ENCODE measurements at places on chromosomes 1 and 21. TPM values are rescaled to one million over a fixed set of nuclear protein-coding genes. Genes with fewer than 3 reads are reported as not detected.

ACTN2 gene
- total RNA-seq = 1,943 TPM

HSPB7 gene
- 3,577 TPM for total RNA-seq

DMRTA2 gene
- total RNA-seq = not detected

FMO3 gene
- 1.2 TPM for total RNA-seq

TTC22 gene
- total RNA-seq = not detected

KLHDC8A gene
- 0.24 TPM for total RNA-seq

MMP23B gene
- total RNA-seq = 25.1 TPM

GSTM2 gene
- total RNA-seq = 70.8 TPM

CDCP2 gene
- not detected for total RNA-seq

OPRD1 gene
- total RNA-seq = not detected

NOL9 gene
- 10.9 TPM for total RNA-seq

LCA5L gene
- 0.83 TPM for total RNA-seq

C4BPA gene
- total RNA-seq = 0.08 TPM

WDR3 gene
- total RNA-seq = 12.3 TPM

ZYG11A gene
- total RNA-seq = not detected

DNA sequence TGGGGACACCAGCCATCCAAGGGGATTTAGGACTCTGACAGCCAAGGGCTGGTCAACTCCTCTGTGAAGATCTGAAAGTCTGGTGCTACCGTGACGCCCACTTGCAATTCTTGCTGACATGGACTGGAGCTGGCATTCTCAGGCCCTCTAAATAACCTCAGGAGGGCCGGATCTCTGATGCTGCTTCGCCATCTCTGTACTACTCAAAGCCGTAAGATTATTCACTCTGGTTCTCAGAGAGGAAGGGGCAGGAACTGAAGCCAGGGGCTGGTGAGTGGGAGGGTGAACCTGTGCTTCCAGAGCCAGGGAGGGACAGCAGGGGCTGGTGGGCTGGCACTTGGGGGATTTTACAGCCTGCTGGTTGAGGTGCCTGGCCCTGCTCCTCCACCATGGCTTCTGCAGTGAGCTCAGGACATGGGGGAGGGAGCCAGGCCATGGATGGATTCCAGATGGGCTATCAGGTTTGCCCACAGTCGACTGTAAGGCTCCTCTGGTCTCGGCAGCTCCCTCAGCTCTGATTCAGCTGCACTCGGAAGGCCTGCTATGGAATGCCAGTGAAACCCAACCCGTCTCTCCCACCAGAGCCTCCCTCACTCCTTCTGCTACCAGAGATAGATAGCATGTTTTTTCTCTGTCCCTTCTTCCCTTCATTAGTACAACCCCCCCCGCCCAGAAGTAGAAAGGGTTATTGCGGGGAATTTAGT is 84.5 kb downstream of the PLXNA2 start:
- DNase-seq = no peak

DNA sequence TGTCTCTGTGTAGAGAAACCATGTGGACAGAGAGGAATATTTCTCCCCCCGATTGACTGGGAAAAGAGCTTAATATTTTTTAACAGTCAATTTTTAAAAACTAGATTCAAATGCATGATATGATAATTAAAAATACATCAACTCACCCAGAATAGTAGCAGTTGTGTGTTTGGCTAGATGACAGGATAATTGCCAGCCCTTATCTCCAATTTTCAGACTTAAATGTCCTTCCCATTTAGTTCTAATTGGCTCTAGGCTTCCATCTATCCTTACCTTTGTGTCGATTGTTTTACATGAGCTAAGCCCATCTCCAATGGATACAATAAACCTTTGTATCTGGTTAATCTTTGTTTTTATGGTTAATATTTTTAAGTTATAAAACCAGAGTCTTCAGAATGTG is 23.9 kb upstream of the KIAA0040 start:
- no peak for DNase-seq

- peak; percentile 68 for DNase-seq
These were observed 58.4 kb upstream of the CACNA1E start for GRCh38 chr1:181424786-181425403.

DNA sequence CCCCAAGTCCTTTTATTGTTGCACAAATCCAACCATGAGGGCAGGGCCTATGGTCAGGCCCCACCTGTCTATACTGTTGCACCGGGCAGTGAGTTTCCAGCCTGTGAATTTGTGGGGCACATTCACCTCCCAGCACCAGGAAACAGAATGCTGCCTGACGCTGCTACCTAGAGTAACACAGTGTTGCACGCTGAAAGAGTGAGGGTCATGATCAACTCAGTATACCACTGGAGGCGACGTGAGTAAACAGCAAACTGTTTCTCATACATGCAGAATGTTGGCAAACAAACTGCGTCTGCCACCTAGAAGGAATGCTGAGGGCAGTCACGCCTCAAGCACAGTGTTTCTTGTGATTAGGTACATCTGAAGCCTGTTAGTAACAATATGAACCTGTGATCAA is 13.4 kb upstream of the LRRC47 start:
- DNase-seq = no peak

GRCh38 chr1:2584686-2585317 is 1.8 kb upstream of the PRXL2B start:
- no peak for DNase-seq

GRCh38 chr1:231036416-231036815 is 3.6 kb downstream of the FAM89A start:
- no peak for DNase-seq

GRCh38 chr1:212595229-212595628 is 13.3 kb upstream of the ATF3 start:
- no peak for DNase-seq

- no peak for DNase-seq
These were observed 209.2 kb downstream of the KCTD3 start for GRCh38 chr1:215776336-215776735.

DNA sequence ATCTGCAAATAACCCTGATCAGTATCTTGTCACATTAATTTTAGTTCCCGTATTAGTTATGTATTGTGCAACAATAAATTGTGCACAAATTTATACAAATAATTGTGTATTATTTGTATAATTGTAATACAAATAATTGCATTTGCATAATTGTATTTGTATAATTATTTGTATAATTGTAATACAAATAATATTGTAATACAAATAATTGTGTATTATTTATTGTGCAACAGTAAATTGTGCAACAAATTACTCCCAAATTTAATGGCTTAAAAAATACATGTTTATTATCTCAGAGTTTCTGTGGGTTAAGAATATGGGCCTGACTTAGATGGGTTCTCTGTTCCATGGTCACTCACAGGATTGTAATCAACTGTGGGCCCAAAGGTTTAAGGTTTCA is 86.2 kb upstream of the SAMSN1 start:
- no peak for DNase-seq

GRCh38 chr1:6317098-6317760 is 56.3 kb upstream of the GPR153 start:
- no peak for DNase-seq

DNA sequence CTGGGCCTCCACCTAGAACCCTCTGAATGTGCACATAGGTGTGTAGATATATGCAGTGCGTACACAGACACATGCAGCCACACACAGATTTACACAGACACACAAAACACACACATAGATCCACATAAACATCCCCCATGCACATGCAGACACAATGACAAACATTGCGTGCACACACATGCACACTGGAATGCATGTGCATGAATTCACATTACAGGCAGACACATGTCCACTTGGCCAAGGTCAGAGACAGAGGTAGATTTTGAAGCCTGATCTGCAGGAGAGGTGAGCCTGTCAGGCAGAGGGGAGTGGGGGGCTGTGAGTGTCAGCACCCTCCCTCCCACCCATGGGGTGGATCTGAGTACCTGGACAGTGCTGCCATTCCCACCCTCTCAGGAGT is 338.5 kb downstream of the PTPRU start:
- no peak for DNase-seq

DNA sequence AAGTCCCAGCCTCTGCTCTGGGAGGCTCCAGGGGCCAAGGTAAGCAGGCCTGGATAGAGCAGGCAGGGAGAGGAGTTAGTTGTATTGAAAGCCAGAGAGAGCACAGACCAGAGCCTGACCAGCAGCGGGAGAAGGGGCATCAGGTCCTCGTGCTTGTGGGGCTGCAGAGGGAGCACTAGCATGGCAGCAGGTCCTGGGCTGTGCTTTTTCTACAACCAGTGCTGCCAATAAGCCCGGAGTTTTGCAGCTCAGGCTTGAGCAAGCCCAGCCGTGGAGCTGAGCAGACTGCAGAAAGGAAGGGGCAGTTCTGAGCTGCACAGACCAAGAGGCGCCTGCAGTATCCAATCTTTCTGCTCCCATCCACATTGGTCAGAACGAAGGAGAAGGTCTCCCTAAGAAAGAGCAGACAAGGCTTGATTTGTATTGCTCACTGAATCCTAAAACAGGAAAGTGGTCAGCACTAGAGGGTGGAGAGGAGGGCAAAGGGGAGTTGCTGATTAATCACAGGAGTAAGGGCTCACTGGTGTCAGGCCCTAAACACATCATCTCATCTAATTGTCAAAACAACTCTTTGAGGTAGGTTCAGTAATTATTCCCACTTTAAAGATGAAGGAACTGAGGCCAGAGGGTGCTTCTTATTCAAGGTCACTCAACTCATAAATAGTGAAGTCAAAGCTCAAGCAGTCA is 2.7 kb downstream of the DENND2D start:
- no peak for DNase-seq

DNA sequence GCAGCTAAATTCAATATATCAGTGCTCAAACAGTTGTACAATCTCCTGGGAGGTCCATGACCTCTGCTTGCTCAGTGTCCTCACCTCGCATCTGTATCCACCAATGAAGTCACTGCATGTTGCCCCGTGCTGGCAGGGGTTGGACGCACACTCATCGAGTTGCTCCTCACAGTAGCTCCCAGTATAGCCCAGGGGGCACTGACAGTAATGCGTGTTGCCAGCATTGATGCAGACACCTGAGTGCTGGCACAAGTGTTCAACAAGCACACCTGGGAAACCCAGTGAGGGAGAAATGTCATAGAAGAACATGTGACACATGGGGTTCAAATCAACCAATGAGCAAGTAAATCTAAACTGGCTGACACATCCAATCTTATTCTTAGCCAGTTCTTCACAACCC is 40.9 kb upstream of the ADAM30 start:
- DNase-seq = no peak

GRCh38 chr1:2130156-2130555 is 64.4 kb downstream of the FAAP20 start:
- peak; percentile 37 for DNase-seq

GRCh38 chr1:224626042-224626441 is 9.9 kb downstream of the CNIH3 start:
- no peak for DNase-seq

DNA sequence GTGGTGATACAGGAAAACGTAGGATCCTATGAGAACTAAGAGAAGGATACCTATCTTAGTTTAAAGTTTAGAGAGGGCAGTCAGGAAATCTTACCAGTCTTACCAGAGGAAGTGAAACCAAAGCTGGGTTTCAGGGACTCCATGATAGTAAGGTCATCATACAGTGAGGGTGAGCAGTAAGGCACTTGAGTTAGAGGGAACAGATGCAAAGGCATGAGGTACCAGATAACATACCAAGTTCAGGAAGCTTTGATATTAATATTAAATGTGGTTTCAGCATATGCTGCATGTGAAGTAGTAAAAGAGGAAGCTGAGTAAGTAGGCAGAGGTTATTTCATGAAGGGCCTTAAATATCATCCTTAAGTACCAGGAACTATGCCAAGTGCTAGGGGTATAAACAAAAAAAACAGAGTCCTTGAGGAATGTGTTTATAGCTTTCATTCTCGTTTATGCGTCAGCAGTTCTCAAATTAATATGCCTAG is 16.9 kb downstream of the ATG4C start:
- DNase-seq = no peak

DNA sequence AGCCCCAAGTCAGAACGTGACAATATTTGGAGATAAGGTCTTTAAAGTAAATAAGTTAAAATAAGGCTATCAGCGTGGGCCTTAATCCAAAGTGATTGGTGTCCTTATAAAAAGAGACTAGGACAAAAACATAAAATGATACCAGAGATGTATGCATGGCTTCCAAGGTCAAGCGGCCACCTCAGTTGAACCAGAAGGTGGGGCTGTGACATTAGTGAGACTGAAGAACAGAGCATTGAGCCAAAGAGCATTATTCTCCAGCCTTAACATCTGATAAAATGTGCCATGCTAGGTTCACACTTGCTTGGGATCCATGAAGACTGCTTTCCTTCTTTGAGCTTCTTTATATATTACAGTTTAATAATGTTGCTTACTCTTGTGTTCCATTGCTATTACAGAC is 554.6 kb downstream of the PLA2G4A start:
- no peak for DNase-seq

GRCh38 chr21:17270229-17270628 is 242.6 kb upstream of the CXADR start:
- DNase-seq = peak; percentile 53

- no peak for DNase-seq
These were observed 50.3 kb downstream of the HIVEP3 start for GRCh38 chr1:41868241-41868998.
